PC-9 (cell line): ENCODE measurements at places on chromosomes 3 and 15.

DNA sequence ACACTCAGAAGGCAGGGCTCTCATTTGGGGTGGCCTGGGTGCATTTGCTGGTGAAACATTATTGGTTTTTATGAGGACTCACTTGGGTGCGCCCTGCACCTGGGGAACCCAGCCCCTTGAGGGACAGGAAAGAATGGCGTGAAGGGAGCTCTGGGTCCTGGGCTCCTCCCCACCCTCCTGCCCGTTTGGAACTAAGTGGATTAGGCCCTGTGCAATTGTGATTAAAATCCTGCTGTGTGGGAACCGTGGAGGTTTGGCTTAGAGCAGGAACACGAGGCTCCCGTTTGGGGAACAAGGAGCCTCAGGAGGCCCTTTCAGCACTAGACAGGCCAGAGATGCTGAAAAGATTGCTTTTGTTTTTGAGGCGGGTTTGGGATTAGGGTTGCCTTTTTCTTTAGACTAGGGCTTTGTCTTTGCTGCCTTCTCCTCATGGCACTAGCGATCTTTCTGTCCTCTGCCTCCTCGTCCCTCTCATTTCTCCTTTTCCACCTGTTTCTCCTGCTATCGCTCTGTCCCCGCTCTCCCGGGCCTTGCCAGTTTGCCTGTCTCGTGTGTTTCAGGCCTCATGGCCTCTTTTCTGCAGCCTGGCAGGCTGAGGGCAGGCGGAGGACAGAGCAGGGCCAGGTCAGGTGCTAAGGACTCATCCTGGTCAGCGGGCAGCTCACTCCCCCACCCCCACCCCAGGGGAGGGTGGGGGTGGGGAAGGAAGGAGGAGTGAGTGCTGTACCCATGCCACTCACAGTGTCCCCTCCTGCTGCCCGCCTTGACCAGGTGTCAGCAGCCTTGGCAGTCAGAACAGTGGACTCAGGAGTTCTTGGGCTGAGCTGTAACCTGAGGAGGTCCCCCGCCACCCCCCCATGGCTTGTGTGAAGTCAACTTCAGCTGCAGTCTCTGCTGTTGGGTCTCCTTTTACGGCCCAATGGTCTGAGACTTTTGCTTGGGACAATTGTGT lies 8.6 kb downstream of the MAPKAPK3 start:
- no peak for DNase-seq

GRCh38 chr3:71305231-71306206 lies 278.0 kb downstream of the FOXP1 start:
- no peak for DNase-seq

- DNase-seq, result no peak
Observed at GRCh38 chr15:99348412-99348811, 97.1 kb downstream of the LRRC28 start.

GRCh38 chr3:25455441-25456132 lies 27.5 kb downstream of the RARB start:
- peak; percentile 62 for DNase-seq
